ENCODE measurements at places on chromosomes 13 and 19.
A peak's percentile ranks its signal among the peaks of the same experiment; 100 is the strongest.

GRCh38 chr13:97310809-97311436 is 88.8 kb downstream of the MBNL2 start:
- no peak for DNase-seq

DNA sequence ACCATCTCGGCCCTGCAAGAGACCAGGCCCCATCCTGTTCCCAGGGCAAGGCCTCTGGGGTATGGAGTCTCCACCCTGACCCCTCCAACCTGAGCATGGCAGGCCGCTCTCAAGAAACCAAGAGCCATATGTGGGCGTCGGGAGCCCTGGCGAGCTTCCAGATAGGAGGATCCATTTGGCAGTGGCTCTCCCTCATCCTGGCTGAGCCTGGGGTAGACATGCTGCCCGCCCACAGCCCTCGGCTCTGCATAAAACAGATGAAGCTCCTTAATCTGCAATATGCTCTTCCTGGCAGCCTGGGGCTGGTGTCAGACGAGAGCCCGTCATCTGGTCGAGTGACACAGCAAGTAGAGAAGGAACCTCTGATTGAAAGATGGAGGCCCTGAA is 6.1 kb downstream of the ATP13A1 start:
- DNase-seq, result no peak

DNA sequence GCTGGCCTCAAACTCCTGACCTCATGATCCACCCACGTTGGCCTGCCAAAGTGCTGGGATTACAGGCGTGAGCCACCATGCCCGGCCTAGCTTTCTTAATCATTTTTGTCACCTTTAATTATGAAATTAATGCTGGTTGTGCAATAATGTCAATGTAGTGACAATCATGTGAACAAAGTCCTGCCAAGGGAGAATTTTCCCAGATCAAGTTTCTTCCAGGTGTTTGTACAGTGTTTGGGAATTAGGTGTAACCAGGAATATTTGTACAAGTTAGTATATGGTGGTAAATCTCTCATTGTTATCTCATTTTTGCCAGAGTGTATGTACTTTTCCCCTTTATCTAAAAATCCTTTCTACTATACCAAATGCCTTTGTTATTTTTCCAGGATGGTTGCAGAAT is 171.1 kb downstream of the UGGT2 start:
- no peak for DNase-seq

DNA sequence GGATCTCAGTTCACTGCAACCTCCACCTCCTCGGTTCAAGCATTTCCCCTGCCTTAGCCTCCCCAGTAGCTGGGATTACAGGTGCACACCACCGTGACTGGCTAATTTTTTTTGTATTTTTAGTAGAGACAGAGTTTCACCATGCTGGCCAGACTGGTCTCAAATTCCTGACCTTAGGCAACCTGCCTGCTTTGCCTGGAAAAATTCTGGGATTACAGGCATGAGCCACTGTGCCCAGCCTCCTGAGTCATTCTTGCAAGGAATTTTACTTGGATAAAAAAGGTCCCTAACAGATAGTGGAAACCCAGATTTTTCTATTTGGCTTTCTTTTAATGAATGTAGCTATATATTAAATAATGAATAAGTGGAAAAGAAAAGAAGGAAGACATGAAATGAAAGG is 449.9 kb upstream of the ATXN8OS start:
- DNase-seq, result no peak

DNA sequence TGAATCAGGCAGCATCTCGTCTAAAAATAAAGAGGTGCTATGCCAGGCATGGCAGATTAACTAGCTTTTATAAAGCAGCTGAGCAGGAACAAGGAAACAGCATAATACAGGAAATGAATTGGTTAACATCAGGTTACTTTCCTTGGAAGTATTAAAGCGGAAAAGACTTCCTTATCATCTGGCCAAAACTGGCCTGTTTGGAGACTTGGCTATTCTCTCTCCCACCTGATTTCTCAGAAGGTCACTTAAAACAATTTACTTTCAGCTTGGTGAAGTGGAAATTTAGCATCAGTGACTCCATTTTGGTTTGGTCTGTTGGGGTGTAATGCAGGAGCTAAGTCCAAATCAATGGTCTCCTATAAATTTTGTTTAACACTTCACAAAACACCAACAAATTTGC is 191.6 kb downstream of the NUFIP1 start:
- no peak for DNase-seq

DNA sequence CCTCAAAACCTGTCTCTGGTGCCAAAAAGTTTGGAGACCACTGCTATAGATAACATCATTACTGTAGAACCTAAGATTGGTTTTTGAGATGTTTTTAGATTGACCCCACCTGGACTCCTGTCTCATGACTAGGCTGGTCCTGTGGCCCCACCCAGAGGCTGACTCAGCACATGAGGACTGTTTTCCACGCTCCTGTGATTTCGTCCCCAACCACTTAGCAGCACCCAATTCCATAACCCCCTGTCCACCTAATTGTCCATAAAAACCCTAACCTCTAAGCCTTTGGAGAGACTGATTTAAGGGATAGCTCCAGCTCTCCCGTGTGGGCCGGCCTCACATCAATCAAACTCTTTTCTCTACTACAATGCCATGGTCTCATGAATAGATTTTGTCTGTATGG is 25.6 kb upstream of the GAS6 start:
- no peak for DNase-seq

DNA sequence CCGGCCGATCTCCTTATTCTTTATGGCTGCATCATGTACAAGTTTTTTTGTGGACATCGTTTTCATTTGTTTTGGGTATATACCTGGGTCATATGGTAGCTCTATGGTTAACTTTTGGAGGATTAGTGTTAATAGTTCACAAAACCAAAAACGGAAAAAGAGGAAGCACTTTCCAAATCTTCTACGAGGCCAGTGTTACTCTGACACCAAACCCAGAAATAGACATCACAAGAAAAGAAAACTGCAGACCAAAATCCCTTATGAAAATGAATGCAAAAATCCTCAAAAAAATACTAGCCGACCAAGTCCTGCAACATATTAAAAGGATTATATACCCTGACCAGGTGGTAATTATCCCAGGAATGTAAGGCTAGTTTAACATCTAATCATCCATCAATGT is 29.8 kb downstream of the ADGRE2 start:
- no peak for DNase-seq

DNA sequence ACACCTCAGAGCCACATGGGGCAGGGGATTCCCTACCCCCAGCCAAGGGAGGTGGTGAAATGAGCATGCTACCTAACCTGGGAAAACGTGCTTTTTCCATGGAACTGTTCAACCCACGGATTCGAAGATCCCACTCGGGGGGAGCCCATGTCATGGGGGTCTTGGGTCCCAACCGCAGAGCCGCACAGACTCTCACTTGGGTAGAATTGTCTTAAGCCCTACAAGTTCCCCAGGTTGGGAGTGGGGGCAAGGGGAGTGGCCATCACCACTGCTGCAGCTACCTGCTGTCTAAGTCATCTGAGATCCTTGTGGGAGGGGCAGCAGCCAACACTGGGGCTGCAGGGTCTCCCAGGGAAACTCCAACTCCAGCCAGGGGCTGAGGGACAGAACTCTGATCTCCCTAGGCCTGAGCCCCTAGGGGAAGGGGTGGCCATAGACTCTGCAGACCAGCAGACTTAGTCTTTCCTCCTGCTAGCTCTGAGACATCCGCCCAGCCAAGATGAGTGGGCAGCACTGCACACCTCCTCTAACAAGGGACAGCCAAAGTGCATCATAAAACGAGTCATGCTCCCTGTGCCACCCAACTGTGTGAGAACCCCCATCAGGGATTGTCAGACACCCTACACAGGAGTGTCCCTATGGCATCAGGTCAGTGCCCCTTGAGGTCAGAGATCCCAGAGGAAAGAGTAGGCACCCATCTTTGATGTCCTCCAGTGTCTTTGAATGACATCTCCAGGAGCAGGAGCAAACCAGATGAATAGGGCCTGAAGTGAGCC is 610.4 kb upstream of the SLITRK6 start:
- DNase-seq, result no peak

DNA sequence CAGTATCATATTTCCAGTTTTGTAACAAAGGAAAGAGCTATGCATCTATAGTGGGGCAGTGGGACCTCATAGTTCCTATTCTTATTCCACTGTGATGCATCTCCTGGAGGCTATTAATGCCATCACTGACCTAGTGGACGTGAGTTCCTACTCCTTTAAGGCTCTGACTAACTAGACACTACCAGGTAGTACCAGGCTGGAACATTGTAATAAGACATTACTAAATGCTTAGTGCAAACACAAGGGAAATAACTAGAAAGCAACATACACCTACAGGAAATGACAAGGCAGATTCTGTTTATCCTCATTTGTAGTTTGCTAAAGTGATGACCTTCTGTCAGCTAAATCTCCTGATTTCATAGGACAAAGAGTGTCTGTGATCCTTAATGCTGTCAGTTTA is 192.5 kb downstream of the POSTN start:
- DNase-seq, result no peak

DNA sequence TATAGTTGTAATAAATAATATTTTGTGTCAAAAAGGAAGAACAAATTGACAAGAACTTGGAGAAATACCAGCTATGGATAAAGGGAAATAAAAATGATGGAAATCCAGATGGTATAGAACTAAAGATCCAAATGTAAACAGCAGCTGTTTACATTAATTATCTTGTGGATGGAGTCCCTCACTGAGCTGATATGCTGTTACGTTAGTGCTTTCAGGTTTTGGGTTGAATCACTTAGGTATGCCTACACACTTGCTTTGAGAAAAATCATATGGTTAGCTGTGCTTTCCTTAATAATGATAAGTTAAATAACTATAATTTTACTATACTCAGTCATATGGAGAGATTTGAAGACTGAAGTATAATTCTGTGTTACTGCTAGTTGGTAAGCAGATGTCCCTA is 27.7 kb downstream of the WASF3 start:
- no peak for DNase-seq

DNA sequence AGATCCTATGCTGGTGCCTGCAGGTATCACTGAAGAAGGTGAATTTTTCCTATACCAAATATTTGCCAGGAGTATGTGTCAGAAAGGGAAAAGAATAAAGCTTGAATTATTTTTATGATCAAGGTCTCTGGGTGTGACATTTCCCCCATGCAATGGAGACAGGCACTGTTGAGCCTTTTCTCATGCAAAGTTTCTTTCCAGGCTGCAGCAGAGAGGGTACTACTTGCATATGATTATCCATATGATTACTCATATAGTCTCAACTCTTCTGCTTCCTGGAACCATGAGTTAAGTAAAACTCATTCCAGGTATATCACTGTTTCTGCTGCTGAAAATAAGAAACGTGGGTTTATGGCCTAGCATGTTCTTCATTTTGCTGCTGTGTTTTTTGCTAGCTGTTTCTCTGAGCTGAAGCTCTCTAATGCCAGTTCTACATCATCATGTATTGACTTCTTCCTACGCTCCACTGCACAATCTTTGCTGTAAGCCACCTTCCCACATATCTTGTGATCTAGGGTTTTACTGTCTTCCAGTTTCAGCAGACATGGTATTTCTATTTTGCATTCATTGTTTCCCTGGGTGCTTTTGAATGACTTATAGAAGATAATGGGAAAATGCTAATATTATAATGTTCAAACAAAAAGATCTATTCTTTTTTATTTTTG is 278.7 kb upstream of the GPC6 start:
- no peak for DNase-seq

- DNase-seq, result no peak
Measured at GRCh38 chr13:102879793-102880499, 34.1 kb downstream of the ERCC5 start.

DNA sequence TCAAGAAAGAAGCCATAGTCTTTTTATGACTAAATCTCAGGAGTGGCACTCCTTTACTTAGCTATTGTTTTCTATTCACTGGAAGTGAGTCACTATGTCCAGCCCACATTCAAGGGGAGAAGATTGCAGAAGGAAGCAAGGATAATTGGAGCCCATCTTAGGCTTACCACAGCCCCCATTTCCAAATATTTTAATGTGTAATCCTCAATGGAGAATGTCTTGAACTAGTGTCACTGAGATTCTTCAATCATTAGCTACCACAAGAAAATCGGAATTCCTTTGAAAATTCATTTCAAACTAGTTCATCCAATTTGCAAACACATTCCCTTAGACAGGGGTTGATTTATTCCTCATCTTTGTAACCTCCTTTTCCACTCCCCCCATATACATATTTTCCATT is 84.7 kb downstream of the DLEU7 start:
- DNase-seq, result peak; percentile 64

- DNase-seq, result no peak
Measured at GRCh38 chr13:83878691-83879430, 3.4 kb downstream of the SLITRK1 start.

DNA sequence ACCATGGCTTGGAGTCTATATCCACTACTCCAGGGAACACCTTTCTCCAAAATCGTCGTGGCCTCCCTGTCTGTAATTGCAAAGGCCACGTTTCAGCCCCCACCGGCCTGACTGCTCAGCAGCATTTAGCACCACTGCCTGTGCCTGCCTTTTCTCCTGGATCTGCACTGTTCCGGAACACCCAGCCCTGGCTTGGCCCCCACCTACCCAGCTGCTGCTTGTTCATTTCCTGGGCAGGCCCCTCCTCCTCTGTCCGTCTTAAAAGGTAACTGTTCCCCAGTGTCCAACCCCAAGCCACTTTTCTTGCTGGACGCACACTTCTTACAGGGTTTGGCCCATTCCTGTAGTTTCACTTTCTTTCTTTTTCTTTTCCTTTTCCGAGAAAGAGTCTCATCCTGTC is 8.5 kb upstream of the SYT5 start:
- no peak for DNase-seq

- DNase-seq, result no peak
Measured at GRCh38 chr13:41286370-41286769, 23.0 kb upstream of the MTRF1 start.

GRCh38 chr19:7456964-7457541 is 31.8 kb downstream of the PEX11G start:
- no peak for DNase-seq

Data from fibroblast of skin of right quadriceps (primary cell).